ENCODE measurements at places on chromosomes 4 and X.
A peak's percentile ranks its signal among the peaks of the same experiment; 100 is the strongest.

DNA sequence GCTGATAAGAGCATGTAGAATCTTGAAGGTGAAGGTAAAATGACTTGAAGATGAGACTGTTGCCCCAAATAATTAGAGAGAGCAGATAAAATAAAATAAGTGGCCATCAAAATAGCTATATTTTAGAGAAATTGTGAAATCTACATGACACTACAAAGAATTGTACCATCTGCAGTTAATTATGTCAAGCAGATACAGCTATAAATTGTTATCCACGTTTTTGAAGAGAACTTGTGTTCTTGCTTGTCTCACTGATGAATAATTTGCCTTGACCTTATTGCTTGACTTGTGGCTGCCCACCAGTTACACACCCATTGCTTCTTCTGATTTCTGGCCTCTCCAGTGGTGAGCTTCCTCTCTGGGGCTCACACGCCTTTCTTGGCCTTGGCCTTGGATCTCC lies 75.8 kb upstream of the TNIP3 start:
- no peak for DNase-seq

- DNase-seq: no peak
Measured at GRCh38 chrX:77293331-77293995, 153.7 kb upstream of the FGF16 start.

DNA sequence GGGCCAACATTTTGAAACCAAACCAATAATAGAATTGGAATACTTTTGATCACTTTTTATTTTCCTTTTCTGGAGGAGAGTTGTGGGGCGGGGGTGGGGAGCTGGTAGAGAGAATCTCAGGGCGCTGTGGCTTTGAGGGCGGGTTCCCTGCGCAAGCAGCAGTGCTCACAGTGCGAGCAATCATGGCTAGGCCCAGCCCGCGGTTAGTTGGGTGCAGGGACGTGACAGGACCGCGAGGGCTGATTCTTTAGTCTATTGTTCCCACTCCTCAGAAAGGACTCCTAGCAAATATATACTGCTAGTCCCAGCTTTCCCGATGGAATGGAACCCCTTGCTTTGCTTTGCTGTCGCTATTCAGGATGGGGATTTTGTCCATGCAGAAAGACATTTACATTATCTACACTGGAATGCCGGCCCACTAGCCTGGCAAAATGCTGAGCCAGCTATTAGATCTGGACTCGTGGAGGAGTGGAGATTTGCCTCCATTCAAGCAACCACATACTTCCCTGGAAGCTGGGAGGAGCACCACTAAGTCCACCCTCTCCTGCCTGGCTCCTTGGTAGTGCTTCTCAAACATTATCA lies 23.9 kb upstream of the APLN start:
- no peak for DNase-seq

GRCh38 chr4:186840222-186840701 lies 116.6 kb upstream of the FAT1 start:
- no peak for DNase-seq

DNA sequence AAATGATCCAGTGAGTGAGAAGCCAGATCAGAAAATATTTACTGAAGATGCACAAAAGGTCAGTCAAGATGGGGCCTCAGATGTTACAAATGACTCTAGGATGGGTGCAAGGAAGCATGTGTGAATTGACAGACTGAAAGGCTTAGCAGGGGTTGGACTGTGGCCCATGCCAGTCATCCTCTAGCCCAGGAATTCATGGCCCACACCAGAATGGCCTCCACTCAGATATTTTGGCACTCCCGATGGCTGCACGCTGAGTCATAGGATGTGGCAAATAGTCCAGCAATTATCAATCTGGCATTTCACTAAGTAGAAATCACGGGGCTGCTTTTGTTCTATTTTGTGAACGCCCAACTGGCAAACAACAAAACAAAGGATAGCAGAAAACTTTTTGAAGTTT lies 406.5 kb downstream of the IQCM start:
- DNase-seq: no peak

GRCh38 chr4:93747220-93747619 lies 81.3 kb upstream of the ATOH1 start:
- DNase-seq: no peak

DNA sequence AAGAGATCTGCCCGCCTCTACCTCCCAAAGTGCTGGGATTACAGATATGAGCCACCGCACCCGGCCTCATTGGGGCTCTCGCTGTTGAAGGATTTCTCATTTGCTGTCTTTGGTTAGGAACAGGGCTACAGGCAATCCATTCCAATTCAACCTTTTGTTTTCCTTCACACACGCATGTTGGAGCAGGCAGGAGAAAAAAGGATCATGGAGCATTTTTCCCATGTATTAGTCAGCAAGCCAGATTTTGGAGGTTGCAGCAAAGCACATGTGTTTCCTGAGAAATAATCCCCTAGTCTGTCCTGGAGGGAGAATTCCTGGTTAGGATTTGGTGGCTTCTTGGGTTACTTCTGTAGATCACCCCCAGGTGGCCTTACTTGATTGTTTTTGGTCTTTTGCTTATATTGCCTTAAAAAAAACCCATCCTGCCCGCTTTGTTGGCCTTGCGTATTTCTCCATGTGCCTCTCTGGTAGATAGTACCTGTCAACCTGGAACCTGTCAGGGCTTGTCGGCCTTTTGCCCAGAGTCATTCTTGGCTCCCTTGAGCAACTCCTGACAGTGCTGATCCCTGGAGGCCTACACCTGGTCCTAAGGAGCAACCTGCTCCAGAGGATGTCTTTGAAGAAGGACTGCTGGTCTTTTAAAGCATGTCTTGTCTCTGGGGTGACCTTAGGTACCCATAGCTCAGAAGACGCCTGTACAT lies 82.4 kb upstream of the CLCN4 start:
- no peak for DNase-seq

DNA sequence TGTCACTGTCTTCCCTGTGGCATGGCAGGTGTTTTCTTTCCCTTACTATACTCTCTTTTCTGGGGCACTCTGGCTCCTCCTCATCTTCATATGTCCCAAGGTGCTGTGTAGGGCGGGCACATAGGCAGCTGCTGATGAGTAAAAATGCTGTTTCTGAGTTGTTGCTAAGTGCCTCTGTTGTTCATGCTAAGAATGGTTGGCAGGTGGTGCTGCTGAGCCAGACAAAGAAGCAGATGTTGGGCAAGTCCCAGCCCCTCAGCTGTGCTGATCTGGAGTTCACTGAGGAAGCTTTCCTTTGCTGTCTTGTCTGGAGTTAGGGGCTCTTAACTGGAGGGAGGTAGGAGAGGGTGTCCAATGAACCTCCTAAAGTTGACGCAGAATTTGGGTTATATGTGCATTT lies 40.6 kb downstream of the HADH start:
- DNase-seq: peak; percentile 57

DNA sequence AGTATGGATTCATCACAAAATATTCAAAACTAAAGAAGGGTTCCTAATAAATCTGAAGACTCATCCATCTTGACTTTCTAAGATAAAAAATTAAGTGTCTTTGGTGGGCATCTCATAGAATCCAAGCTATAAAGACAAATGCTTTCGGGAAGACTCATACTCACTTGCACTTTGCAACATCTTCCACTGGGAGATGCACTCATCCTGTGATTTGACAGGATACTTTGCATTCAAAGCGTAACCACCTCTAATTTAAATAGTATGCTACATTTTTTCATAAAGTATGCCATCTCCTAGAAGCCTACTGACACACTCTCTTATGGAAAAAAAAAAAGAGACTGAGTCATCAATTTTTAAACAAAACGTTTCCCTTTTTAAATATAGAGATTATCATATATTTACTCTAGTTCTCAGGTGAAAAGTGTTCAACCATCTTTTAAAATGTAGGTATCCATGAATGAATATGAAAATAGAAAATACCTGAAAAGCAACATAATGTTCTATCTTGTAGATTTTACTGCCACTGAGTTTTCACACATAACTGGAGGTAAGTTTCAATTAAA lies 119.6 kb downstream of the KLHL13 start:
- no peak for DNase-seq

DNA sequence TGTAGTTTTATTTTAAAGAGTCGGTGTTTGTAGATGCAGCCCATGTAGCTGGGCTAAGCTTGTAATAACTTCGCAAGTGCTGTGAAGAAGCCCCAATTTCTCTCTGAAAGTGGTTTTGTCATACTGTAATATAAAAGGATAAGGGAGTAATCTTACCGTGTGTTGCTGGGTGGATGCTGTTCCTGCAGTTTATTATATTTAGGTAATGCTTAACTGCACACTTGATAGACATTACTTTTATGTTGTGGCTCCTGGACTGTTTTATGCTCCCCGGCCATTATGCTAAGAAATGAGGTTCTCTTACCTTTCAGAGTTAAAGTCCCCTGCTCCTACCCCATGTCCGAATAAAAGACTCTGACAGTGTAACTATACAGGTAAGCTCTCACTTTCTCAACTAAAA lies 789.4 kb downstream of the RPA4 start:
- DNase-seq: no peak

DNA sequence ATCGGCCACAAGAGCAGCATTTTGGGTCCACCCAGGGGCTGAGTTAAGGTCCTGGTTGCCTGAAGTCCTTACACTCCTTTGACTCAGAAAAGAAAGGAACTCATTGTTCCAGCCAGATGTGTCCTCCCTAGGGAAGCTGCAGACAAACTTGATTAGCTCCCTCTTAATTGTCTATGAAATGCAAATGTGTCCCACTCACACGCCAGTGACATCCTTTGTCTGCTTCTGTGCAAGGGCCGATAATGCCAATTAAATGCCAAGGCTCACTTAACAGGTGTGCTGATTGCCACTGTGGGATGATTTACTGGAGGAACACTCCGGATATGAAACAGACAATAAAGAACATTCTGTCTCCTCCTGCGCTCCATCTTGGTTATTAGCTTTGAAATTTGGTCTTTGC lies 332.9 kb upstream of the CPEB2 start:
- DNase-seq: no peak

GRCh38 chr4:52248820-52249219 lies 197.7 kb downstream of the SPATA18 start:
- DNase-seq: no peak

DNA sequence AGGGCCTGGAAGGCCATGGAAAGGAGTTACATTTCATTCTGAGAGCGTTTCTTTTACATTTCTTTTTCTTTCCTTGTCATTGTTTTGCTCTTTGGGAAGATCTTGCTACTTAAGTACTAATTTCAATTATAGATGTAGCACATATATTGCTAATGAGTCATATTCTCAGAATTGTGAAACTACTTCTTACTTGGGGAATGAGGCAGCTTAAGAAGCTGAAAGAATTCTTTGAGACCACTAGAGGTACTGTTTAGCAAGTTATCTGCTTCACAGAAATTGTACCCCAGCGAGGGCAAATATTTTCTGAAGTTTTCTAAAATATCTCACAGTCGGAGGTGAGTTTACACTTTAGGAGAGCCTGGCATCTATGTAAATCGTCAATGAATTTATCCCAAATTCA lies 100.6 kb downstream of the AFF2 start:
- no peak for DNase-seq

DNA sequence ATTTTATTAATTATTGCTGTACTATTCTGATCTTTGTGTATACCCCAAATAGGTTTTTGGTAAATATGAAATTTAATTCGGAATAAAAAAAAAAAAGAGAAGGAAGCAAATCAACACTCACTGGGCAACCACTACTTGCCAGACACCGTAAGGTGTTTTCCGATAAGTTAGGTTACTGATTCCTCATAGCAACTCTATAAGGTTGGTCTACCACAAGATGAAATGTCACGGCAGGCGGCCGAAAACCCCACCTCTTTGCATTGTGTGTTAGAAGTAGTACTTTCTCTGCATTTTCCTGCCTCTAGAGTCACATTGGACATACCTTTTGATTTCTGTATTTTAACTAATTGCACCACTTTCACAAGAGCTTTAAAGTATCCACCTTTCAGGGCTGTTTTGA lies 44.5 kb upstream of the RASGEF1B start:
- DNase-seq: no peak
